ENCODE measurements at places on chromosomes 13 and 19.

DNA sequence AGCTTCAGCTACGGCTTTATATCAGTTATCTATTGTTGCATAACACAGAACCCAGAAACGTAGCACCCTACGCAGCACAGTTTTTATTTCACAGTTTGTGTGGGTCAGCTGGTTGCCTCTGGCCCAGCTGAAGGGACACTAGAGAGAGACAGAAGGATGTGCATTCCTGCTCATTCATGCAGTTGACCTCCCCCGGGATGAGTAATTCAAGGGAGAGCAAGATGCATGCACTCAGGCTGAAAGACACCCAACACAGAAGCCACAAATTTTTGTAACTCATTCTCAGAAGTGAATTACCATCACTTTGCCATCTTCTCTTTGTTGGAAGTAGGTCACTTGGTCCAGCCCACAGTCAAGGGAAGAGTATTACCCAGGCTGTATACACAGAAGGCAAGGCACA is 89.5 kb downstream of the EFNB2 start:
- no peak for DNase-seq

- DNase-seq = no peak
These were observed 17.8 kb upstream of the ZNF730 start for GRCh38 chr19:23098988-23099387.

GRCh38 chr13:96821381-96821780 is 172.9 kb downstream of the OXGR1 start:
- no peak for DNase-seq

DNA sequence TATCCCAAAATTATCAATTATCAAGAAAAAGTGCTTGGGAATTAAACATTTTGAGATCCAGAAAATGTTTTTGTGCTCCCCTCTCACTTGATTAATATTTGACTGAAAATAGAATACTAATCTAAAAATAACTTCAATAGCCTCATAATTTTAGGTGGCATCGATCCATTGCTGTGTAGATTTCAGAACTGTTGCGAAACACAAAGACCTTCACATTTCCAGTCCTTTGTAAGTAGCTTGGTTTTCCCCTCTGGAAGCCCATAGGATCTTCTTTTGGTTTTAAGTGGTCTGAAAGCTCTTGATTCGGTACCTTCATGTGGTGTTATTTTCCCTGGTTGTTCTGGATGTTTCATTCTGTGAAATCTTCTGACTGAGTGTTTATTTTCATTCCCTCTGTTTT is 176.5 kb downstream of the NUFIP1 start:
- no peak for DNase-seq

DNA sequence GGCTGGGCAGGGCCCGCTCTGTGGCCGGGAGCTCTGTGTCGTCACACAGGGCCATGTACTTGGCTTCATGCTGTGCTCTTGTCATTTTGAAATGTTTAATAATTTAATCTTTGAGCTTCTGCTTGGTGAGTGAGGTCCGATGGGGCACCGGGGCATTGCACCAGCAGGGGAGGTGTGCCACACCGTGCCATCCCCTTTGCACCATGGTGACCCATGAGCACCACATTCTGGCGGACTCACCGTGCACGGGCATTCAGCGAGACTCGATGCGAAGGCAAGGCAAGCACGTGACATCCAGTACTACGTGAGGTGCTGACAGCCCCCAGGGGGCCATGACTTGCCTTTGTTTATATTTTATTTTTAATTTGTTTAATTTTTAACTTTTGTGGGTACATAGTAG is 204.3 kb downstream of the URI1 start:
- DNase-seq = no peak

GRCh38 chr13:80975903-80976302 is 635.0 kb upstream of the SPRY2 start:
- no peak for DNase-seq

DNA sequence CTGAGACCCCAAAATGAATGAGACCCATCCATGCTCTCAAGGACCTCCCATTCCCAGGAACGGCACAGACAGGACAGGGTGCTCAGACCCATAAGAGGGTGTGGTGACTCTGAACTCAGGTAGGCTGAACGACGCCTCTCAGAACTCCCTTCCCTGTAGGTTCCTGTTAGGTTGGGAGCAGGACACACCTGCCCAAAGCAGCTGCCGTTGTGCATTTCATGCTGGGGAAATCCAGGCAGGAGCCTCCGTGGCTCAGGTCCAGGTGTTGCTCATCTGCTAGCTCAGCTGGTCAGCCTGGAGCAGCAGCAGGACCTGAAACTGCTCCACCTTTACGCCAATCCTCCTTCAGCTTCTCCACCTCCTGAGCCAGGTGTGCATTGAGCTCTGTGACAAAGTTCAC is 19.1 kb upstream of the TEX101 start:
- no peak for DNase-seq

DNA sequence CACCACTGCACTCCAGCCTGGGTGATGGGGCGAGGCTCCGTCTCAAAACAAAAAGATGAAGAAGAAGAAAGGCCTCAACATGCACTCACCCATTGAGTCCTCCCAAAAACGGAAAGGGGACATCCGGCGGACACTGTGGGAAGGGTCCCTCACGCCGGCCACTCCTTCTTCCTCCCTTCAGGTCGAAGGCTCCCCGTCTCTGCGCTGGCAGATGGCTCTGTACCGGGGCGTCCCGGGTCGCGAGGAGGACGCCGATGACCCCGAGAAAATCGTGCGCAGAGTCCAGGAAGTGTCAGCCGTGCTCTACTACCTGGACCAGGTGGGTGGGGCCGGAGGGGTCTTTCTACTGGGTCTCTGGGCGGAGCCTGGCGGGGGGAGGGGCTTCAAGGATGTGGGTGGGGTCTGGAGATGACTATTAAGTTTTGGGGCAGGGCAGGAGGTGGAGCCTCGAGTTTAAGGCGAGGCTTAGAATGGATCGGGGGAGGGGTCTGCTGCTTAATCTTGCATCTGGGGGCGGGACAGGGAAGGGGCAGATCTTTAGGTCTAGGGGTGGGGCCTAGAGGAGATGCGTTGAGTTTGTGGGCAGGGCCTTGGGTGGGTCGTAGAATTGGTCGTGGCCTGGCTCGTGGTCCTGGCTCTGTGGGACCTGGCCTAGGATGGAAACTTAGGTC is 90.2 kb downstream of the MAP4K1 start:
- no peak for DNase-seq

GRCh38 chr19:29088761-29089160 is 124.2 kb downstream of the UQCRFS1 start:
- no peak for DNase-seq

DNA sequence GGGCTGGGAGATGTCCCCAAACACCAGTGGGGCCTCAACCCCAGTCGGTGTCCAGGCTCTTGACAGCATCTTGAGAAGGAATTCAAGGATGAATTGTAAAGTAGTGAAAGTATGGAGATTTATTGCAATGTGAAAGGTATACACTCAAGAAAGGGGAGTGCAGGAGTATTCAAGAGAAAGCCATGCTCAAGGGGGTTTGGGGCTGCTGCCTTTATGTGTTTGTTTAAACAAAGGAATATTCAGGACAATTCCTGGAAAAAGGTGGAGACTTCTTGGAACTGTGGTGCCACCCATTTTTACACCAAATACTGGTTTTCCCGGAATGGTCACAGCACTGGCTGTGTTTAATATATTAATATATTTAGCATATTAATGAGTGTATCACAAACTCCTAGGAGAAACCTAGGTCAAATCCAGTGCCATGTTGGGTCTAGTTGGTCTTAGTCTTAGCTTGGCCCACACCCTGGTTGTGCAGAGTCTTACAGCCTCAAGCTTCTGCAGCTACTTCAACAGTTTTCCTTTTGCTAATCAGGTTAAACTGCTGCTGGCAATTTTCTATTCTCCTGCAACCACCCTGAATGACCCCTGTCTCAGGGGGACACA is 138.5 kb upstream of the TMTC4 start:
- no peak for DNase-seq

DNA sequence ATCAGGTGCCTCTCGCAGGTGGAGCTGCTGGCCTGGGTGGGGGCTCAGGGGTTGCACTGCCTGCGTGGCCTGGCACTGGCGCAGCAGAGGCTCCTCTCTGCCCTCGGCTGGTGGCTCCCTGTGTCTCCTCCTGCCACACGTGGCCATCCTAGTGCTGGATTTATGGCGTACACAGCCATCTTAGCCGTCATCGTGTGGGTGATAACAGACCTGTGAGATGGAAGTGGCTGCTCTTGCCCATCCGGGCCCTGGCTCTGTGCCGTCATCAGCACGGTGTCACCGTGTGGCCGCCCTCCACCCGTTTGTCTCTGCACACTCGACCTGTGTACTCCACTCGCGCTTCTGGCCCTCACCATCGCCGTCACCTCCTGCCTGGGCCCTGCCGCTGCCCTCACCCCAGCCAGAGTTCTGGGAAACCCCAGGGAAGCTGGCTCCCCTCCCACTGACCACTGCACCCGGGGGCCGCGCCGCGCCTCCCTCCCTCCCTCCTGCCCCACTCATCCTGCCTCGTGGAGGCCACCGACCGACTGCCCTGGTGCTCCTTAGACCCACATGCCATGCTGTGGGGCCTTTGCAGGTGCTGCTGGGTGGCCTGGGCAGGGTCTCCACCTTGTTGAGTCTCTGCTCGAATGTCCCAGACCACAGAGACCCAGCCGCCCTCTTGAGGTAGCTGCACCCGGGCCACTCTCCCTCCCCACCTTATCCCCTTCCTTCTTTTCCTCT is 29.5 kb downstream of the TMEM255B start:
- no peak for DNase-seq

DNA sequence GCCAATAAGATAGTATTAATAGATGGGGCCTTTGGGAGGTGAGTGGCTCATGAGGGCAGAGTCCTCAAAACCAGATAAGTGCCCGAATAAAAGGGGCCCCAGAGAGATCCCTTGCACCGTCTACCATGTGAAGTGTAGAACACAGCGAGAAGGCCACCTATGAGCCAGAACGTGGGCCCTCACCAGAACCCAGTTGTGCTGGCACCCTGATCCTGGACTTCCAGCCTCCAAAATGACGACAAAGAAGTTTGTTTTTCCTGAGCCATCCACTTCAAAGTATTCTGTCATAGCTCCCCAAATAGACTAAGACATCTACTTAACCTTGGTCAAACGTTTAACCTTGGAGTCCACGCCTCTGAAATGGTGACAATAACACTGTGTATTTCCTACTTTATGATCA is 158.1 kb downstream of the EFNB2 start:
- DNase-seq = no peak

GRCh38 chr13:97810152-97810551 is 143.3 kb upstream of the IPO5 start:
- DNase-seq = no peak

- no peak for DNase-seq
These were observed 47.7 kb upstream of the UQCRFS1 start for GRCh38 chr19:29260477-29261317.

GRCh38 chr19:2274931-2275535 is 6.9 kb downstream of the PEAK3 start:
- peak; percentile 48 for DNase-seq

GRCh38 chr19:10701955-10702525 is 801 bp downstream of the QTRT1 start:
- DNase-seq = no peak

- no peak for DNase-seq
These were observed 41.4 kb upstream of the FGF14 start for GRCh38 chr13:102443249-102443648.

GRCh38 chr19:55437410-55437809 is 5.7 kb downstream of the SHISA7 start:
- DNase-seq = peak; percentile 68

- no peak for DNase-seq
These were observed 12.3 kb upstream of the GPR18 start for GRCh38 chr13:99270518-99270917.

- DNase-seq = no peak
These were observed 582 bp upstream of the PTPRH start for GRCh38 chr19:55209693-55210472.

DNA sequence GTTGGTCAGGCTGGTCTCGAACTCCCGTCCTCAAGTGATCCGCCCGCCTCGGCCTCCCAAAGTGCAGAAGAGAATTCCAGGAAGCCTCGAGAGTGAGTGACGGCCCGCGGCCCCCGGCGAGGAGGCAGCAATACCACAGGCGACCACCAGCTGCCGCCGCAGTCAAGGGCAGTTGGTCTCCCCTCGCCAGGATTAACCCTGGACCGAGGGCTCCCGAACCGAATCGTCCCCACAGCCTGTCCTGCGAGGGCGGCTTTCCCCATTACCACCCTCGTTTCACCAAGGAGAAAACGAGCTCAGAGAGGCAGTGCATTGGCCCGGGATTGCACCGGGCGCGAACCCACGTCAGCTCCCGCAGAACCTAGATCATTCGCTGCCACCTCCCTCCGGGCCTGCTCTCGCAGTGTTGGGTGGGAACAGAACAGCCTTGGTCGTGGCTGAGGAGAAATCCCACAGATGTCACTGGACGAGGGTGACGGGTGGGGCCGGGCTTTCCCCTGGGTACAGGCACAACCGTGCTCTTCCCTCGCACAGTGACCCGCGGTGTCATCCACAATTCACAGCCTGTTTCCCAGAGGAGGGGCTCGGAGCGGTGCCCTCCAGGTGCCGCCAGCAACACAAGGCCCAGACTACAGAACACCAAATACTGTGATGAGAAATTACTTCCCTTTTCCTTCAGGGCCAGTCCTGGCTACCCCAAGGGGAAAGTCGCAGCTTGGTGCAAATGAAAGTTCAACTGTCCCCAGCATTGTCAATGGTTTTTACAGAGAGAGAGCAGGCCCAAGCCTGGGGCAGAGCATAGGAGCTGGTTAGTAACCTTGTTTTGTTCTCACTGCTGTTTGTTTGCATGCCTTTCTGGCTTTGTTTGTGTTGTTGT is 24.8 kb downstream of the C2CD4C start:
- peak; percentile 12 for DNase-seq

GRCh38 chr13:23794267-23795161 is 94.7 kb downstream of the MIPEP start:
- DNase-seq = no peak

- DNase-seq = no peak
These were observed 9.8 kb upstream of the MARCHF2 start for GRCh38 chr19:8403098-8403819.

DNA sequence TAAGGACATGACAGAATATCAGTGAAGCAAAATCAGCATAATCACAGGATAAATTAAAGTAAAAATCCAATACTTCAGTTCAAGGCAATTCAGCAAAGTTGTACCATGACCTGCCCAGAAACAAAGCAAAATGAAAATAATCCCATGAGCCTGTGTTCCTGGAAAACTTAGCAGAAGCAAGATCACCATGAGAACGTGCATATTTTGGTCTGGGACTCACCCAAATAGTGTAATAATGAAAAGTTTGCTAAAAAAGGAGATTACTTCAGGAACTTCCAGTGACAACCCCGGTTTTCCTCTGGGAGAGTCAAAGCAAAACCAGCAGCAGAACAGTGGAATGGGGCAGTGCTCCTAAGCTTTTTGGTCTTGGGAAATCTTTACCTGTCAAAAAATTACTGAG is 14.9 kb upstream of the RPL21 start:
- DNase-seq = no peak

DNA sequence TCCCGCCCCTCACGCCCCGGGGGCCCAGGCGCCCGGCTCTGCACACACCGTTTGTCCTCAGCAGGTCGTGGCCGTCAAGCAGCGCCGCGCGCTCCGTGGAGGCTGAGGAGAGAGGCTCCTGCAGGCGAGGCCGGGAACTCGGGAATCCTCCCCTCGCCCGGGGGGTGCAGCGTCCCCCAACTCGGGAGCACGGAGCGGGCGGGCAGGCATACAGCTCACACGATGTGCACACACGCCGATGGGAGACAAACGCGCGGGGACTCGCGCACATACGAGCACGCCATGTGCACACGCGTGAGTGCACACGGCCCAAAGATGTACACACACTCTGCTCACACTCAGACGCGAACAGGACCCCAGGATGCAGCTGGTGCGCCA is 703 bp downstream of the CLEC4G start:
- DNase-seq = no peak

- DNase-seq = no peak
These were observed 102.7 kb upstream of the POSTN start for GRCh38 chr13:37701306-37701705.

Measured in breast epithelium (tissue), 4 donors.